ENCODE measurements at places on chromosomes 12 and 14.

DNA sequence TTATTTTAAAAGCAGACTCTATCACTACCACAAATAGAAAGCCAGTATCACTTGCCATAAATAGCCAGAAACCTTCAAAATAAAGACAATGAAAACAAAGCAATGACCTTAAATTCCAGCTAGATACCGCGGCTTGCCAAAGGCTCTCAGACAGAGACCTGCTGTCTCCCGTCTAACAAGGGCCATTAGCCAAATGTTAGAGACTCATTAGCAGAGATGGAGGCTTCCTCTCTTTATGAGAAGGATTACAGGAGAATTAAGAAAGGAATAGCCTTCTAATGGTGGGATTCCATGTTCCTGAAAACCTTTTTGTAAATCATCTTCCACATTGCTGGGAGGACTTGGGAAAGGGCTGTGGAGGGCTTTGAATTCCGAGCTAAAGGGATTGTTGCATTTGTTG is 206.7 kb downstream of the AACS start:
- no peak for DNase-seq

DNA sequence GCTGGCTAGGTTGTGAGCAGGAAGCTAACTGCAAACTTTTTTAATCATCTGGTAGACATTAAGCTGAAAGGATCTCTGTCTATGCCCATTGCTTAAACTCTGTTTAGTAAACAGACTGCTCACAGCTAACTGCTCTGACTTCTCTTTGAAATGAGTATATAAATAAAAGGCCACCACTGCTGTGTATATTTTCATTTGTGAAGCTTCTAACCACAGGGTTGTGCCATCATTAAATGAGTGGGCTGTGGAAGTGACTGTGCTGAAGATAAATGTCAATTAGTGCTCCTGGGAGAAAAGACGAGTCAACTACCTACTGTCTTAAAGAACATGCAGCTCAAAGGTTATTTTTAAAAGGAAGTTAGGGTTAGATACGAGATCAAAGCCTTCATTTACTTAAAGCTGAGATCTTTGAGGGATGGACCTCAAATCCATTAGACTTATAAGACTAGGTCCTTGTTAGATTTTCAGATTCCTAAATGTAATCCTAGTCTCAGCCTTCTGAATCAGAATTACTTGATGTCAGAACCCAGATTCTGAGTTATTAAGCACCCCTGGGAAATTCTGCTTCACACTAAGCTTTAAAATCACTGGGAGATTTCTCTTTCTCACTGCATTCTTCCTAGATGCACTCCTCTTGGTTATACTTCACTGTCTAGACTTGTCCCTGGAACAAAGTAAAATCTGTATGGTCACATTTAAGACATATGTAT is 213.1 kb upstream of the FLRT2 start:
- no peak for DNase-seq

GRCh38 chr14:76012354-76012753 is 26.8 kb downstream of the IFT43 start:
- DNase-seq: no peak

DNA sequence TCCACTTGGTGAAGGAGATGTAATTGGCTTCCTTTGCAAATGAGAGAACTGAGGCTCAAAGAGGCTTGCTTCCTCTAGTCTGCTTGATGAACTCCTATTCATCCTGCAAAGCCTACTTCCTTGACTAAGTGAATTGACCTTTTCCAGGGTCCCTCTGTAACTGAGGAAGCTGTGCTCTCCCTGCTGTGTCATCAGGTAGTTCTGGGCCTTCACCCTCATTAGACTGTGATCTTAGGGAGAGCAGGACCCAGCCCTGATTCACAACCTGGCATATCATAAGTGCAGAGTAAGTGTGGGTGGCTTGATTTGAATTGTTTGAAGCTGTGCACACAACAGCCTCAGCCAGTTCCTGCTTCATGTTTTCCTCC is 16.3 kb downstream of the ASB2 start:
- DNase-seq: no peak

- no peak for DNase-seq
Observed at GRCh38 chr14:64663174-64663573, 41.0 kb upstream of the PLEKHG3 start.

DNA sequence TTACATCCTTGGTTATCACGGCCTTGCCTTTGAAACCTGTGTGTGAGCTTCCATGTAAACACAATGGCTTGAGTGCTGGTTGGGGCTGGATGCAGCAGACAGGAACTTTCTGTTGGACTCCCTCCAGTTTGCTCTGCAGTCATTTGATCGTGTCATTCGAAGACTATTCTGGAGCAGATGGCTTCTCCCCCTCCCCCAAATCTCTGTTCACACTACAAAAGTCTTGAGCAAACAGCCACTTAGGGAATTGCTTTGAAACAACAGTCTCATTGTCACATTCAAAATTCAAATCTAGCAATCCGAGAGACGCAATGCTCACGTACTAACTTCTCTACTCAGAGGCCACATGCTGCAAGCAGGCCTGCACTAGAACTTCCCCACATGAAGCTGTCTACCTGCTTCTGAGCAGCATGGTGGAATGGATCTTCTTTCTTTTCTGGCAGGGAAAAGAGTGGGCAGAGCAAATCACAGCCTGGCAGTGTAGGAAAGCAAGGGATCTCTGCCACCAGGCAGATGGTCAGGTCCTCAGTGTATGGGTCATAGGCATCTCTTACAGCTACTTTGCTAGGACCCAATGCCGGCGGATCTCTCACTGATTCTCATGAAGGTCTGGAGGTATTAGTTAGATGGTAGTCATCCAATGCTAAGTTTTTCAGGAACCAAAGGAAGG is 214.2 kb downstream of the PPM1H start:
- DNase-seq: no peak

- DNase-seq: no peak
Observed at GRCh38 chr12:79115743-79116142, 251.2 kb downstream of the SYT1 start.

- no peak for DNase-seq
Observed at GRCh38 chr14:93859957-93860356, 67.2 kb upstream of the FAM181A start.

- no peak for DNase-seq
Observed at GRCh38 chr14:31828946-31829868, 247.9 kb upstream of the ARHGAP5 start.
